ENCODE measurements at places on chromosomes 11 and 22. TPM values are rescaled to one million over a fixed set of nuclear protein-coding genes. Genes with fewer than 3 reads are reported as not detected.
A peak's percentile ranks its signal among the peaks of the same experiment; 100 is the strongest.

Gene ALG9
- total RNA-seq, result 20.6 TPM

Gene RIMBP3B
- not detected for total RNA-seq

Gene CPT1B
- total RNA-seq, result 22.6 TPM

Gene CSRP3
- total RNA-seq, result not detected

Gene YPEL1
- total RNA-seq, result 3.4 TPM

Gene MICALL1
- 26.6 TPM for total RNA-seq

Gene MPPED1
- total RNA-seq, result not detected

DNA sequence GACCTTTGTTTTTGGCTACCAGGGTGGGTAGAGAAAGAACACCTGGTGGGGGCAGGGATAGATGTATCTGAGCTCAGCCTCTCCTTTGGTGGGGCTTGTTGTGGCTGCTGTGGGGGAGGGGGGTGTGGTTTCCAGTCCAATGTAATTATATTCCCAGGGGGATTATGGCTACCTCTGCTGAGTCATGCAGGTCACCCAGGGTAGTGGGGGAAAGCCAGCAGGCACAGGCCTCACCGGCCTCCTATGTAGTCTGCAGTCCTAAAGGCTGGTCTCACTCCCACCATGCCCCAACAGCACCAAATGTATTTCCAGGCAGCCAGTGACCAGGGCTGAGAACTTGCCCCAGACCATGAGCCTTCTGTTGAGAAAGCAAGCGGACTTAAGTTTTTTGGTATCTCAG lies 119.6 kb downstream of the DYNC2H1 start:
- DNase-seq, result no peak

GRCh38 chr22:26979294-26979693 lies 321.9 kb downstream of the MIAT start:
- DNase-seq, result no peak

DNA sequence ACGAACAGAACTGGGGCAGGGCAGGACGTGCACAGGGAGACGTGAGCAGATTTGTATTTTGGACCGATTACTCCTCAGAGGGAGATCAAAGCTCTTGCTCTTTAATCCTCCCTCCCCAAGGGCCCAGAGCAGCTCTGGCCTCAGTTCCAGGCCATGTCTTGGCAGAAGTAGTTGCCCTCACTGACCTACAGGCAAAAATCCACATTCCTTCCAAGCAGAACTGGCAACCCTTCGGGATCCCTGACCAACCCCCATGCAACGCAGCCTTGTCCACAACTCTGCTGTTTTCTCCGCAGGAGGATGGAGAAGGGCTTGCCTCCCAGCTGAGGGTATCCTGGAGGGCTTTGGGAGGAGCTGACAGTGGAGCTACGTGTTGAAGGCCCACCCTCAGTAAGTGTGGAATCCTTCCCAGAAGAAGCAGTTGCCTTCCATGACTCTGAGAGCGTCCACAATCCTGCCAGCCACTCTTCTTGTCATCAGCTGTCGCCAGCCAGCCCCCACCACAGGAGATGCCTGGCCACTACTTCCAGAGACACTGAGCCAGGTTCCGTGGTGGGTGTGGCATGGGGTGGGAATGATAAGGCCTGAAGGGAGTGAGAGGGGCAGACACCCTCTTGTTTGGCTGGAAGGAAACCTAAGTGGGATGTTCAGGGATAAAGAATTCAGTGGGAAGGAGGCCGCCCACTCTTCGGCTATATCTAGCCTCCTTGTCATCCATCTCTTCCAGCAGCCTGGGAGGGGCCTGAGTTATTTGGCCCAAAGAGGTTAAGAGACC lies 68.1 kb downstream of the PDE2A start:
- no peak for DNase-seq

- DNase-seq, result no peak
Measured at GRCh38 chr11:120102050-120102863, 35.7 kb downstream of the TRIM29 start.

DNA sequence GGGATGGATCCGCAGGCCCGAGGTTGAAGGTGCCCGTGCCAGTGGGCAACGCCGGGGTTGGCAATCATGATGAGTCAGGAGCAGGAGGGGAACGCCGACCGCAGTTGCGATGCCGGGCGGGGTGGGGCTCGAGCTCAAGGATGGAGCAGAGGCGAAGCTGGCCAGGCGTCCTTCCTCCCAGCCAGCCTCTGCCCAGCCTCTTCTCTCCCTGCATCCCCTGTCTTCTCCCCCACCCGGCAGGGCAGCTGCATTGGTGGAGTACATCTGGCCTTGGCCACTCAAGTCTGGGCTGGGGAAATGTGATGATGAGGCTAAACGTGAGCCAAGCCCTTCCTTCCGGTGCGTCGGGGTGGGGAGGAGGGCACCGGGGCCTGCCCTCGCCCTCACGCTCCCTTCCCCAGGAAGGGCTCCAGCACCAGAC lies 3.9 kb downstream of the IFITM10 start:
- DNase-seq, result peak; percentile 40

DNA sequence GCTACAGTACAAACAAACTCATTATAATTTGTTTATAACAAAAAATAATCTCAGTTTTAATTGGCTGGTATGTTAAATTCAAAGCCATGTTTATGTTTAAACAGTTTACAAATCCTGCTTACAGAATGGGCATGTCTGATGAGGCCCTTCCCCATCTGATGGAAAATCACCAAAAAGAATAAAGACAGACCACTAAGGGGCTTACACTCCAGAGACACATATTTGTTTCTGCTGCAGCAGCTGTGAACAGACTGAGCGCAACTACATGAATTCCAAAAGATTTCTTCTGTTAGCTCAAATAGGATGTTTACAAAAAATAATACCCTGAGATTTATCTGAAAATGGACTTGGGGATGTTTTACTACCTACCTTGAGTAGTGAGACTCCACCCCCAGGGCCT lies 174.7 kb upstream of the PITPNB start:
- DNase-seq, result no peak

- DNase-seq, result no peak
Measured at GRCh38 chr11:26983645-26984044, 10.3 kb upstream of the FIBIN start.

- DNase-seq, result no peak
Measured at GRCh38 chr11:45052361-45052760, 94.1 kb upstream of the PRDM11 start.

- DNase-seq, result no peak
Measured at GRCh38 chr22:17083811-17084441, 874 bp upstream of the IL17RA start.

DNA sequence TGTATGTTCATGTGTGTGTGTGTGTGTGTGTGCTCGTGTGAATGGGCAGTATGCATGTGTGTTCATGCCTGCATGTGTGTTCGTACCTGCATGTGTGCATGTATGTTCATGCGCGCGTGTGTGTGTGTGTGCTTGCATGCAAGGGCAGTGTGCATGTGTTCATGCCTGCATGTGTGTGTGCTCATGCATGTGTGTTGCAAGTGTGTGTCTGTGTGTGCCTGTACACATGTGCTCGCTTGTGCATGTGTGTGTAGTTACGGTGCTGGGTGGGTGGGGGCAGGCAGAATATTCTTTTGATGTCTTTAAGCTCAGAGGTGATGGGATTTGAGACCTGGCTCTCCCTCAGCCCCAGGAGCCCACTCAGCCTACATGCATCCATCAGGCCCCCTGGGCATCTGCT lies 822.1 kb downstream of the BRD1 start:
- DNase-seq, result no peak
